Upper lobe of left lung (tissue), 6 donors: ENCODE measurements at places on chromosomes 2 and 18. TPM values are rescaled to one million over a fixed set of nuclear protein-coding genes. Genes with fewer than 3 reads are reported as not detected.

QPCT gene
- total RNA-seq: 6.0 TPM

BOLL gene
- not detected for total RNA-seq

CABYR gene
- 0.51 TPM for total RNA-seq

DNA sequence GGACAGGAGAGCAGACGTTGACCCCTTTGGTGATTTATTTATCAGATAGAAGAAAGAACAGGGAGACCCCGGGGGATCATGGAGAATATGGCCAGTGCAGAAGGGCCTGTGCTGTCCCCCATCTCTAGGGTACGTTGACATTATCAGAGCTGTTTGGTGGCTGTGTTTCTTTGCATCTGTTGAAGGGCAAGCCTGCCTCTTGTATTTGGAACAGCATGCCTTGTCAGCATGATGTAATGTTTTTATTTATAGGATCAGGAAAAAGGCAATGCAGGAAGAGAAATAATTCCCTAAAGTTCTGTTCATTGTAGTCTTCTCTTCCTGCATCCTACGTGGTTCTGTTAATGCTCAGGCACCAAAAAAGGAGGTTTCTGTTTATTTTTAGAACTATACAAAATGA, 49.8 kb upstream of the CABYR start:
- H3K4me3 ChIP-seq: no peak overlapping the region
- DNase-seq: no peak
- H3K36me3 ChIP-seq: no peaks in the 10 kb centered on the region
- no peaks in the 10 kb centered on the region for H3K4me1 ChIP-seq
- no peaks in the 10 kb centered on the region for H3K27me3 ChIP-seq
- no peak overlapping the region for H3K27ac ChIP-seq

DNA sequence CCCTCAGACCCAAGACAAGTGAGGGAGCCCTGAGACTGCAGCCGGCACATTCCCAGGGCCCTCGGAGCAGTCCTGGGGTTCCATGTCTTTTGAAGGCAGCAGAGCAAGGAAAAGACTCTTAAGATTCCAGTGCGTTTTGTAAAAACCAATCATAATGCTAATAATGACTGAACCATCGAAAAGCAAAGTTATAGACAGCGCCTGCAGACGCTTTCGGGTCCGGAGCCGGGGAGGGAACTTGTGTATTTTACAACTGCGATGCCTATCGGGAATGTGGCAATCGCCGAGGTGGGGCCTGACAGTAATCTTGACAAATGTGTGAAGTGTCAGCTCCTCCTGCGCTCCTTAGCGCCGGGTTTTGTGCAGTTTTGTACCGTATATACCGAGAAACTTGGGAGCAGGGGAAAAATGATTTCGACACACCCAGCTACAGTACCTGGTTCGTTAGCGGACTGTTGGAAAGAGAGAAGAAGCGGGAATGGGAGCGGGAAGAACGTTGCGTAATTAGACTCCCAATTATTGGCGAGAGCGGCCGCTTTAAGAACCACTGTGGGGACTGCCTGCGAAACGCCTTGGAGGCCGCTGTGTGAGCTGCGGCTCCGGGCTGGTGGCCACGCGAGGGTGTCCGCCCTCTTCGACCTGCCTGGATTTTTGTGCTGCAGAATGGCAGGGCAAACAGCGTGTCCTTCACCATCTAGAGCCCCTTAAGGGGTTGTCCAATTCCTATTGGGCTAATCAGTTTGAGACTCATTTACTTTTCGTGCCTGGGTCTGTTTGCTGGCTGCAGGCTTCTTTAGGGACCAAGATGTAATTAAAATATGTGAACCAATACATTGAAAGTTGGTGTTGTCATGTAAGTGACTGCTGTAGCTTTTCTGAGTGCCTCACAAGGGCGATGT, 2.4 kb downstream of the EPAS1 start:
- peak overlapping the region; percentile 96 for H3K27ac ChIP-seq
- no peaks in the 10 kb centered on the region for H3K27me3 ChIP-seq
- peak overlapping the region; percentile 89 for H3K4me3 ChIP-seq
- DNase-seq: peak; percentile 86
- peaks cover 23% of the 10 kb centered on the region for H3K36me3 ChIP-seq
- H3K4me1 ChIP-seq: peaks cover 20% of the 10 kb centered on the region

DNA sequence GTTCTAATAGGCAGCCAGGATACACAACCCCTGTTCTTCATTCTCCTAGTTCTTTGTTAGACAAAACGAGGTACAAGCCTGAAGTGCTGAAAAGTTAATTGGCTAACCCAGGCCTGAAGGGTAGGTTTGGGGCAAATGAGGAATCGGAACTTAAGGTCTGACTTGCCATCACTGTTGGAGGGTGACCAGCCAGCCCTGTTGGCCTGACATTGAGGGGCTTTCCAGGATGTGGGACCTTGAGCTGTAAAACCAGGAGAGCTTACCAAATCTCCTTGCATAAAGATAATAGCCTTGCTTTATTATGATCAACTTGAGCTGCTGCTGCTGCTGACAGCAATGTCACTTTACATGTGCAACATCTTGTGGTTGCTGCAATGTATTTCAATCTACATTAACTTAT, 256.0 kb downstream of the VAPA start:
- H3K36me3 ChIP-seq: no peaks in the 10 kb centered on the region
- no peaks in the 10 kb centered on the region for H3K4me1 ChIP-seq
- no peak for DNase-seq
- H3K27ac ChIP-seq: no peak overlapping the region

DNA sequence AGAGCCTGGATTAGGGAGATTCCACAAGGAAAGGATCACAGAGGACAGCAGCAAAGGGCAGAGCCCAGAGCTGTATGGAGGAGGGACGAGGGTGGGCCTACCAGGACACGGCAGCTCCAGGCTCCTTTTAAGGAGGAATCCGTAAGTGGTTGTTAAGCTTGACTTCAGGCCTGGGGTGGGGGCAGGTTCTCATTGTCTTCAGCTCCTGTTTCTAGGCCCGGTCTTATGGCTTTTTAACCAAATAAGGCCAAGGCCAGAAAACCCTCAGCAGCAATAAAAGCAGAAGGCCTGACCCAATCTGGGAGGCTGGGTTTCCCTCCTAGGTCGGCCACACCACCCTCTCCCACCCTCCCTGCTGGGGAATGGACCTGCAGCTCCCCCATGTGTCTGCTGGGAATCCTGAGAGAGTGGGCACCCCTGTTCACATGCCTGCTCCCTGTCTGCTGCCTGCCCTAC, 111.2 kb downstream of the PLB1 start:
- H3K27me3 ChIP-seq: no peaks in the 10 kb centered on the region
- no peaks in the 10 kb centered on the region for H3K36me3 ChIP-seq
- H3K27ac ChIP-seq: no peak overlapping the region
- H3K4me3 ChIP-seq: no peak overlapping the region
